ENCODE measurements at places on chromosomes 12 and 14. TPM values are rescaled to one million over a fixed set of nuclear protein-coding genes. Genes with fewer than 3 reads are reported as not detected.

The EFS gene
- total RNA-seq = not detected

The SALL2 gene
- total RNA-seq = 0.85 TPM

- no peak for DNase-seq
These were observed 58.5 kb upstream of the PLXNC1 start for GRCh38 chr12:94089891-94090290.

- no peak for DNase-seq
These were observed 439.4 kb downstream of the NELL2 start for GRCh38 chr12:44436756-44437155.

GRCh38 chr12:33000016-33000415 is 103.4 kb upstream of the PKP2 start:
- DNase-seq = no peak

DNA sequence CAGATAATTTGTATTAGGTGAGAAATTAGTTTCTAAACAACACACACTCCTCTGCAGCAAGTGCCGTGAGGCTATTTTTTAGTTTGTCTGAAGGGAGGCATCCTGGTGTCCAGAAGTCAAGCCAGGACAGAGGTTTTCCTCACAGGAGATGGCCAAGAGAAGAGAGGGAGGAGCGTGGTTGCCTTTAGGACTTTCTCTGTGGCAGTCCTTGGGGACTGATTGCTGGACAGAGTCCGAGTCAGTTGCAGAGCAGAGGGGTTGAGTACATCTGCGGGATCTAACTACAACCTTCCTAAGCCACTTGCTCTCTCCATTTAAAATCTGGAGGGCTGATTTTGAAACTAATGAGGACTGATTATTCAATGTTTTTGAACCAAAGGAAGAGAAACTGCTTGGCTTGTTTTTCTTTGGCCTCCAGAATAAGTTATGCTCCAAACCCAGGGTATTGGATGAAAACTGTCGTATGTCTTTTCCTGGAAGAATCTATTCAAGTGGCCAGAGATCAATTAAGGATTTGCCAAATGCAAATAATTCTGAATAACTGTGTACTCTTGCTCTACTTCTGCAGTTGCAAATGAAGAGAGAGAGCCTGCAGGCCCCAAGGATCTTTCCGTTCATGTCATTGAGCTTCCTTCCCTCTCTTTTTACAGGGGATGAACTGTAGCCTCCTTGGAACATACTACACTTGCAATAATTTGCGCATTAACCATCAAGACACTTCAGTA is 1.2 kb downstream of the SLCO1C1 start:
- DNase-seq = peak; percentile 34

The TMTC2 gene
- total RNA-seq = 17.3 TPM

The SYCP3 gene
- 0.29 TPM for total RNA-seq

- no peak for DNase-seq
These were observed 7.0 kb downstream of the NACA start for GRCh38 chr12:56718149-56718548.

The CELA1 gene
- total RNA-seq = not detected

GRCh38 chr12:96166765-96167164 is 27.4 kb upstream of the ELK3 start:
- no peak for DNase-seq

GRCh38 chr12:104055686-104056388 is 5.8 kb upstream of the GLT8D2 start:
- no peak for DNase-seq

- DNase-seq = peak; percentile 8
These were observed 242.5 kb upstream of the ATP2B1 start for GRCh38 chr12:89951050-89951693.

The KRR1 gene
- 65.4 TPM for total RNA-seq

The OSBPL8 gene
- 54.2 TPM for total RNA-seq

DNA sequence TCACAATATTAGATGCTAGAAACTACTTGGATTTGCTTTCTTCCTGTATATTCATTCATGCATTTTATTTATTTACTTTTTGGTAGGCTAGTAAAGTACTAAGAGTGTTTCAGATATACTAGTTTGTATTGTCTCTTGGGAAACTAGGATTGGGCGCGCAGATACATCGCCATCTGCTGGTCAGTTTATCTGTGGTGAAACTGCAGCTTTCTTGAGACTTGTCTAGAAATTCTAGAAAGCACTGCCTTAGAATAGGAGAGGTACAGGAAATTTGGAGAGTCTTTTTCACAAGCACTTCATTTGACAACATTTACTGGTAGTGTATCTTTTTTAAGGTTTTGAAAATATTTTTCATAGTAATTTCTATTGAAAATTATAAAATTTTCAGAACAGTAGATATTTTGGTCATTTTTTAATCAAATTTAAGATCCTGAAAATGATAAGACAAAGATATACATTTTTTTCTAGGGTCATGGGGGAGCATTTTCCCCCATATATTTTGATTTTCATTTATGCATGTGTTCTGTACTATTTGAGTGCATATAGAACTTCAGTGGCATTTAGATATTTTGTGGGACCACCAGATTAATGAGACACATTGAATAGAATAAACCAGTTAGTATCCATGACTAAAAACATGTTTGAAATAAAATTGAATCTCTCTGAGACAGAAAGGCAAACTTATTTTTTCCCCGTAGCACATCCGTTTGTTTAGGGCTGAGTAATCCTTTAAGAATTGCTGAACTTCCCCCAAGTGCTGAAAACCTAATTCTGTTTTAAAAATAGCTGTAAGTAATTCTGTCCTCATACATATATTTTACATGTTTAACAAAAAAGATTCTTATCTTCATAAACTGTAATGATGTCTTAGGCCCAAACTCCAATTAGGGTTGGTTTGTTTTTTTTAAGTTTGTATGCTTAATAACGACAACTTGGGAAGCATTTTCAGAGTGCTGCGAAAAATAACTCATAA is 44.5 kb downstream of the SLC38A6 start:
- peak; percentile 79 for DNase-seq

DNA sequence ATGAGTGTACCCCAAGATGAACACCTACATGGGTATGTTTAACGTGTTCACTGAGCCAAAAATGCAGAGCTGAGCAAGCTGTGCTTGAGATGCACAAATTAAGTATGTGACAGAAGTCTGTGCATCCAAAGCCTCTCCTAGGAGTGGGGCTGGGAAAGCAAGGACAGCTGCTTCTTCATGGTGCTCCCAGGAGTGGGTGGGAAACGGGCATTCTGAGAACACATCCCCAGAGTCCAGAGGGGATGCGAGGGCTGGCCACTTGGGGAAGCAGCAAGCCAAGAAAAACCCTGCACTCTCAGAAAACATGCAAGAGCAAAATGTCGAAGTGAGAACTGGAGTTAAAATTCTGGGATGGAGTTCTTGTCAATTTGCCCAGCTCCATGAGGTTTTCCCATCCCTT is 414.3 kb downstream of the BCAT1 start:
- no peak for DNase-seq

GRCh38 chr14:31988244-31988643 is 88.9 kb upstream of the ARHGAP5 start:
- no peak for DNase-seq

- peak; percentile 67 for DNase-seq
These were observed 100.9 kb upstream of the AEBP2 start for GRCh38 chr12:19338405-19338804.

GRCh38 chr14:61704554-61704953 is 9.2 kb downstream of the HIF1A start:
- DNase-seq = no peak

All from SK-MEL-5 (cell line).